ENCODE measurements at places on chromosomes 12 and 14.

DNA sequence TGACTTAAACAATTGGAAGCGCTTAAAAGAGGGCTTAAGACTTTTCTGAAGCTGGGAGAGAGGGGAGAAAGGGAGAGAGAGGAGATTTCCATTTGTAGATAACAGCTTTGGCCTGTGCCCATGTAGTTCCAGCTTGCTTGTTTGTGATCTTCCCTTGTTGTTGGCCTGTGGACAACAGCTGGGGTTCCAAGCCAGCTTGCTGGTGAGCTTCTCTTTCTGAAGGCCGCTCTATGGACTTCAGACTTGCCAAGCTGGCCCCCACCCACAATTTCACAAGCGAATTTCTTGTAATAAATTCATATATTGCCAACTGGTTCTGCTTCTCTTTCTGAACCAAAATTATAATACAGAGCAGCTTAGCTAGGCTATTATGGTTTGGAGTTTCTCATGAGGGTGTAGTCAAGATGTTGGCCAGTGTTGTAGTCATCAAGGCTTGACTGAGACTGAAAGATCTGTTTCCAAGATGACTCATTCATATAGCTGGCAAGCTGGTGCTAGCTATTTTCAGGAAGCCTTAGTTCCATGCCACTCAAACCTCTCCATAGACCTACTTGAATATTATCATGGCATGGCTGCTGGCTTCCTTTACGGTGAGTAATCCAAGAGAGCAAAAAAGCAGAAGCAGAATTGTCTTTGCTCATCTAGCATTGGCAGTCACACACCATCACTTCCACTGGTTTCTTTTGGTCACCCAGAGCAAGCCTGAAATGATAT, 89.4 kb downstream of the ATP23 start:
- peak; percentile 64 for DNase-seq

GRCh38 chr12:4987076-4988046, 56.3 kb upstream of the KCNA5 start:
- no peak for DNase-seq

- DNase-seq = no peak
Measured at GRCh38 chr12:126726481-126727217, 1540.3 kb upstream of the TMEM132C start.

- DNase-seq = peak; percentile 26
Measured at GRCh38 chr12:4356041-4356327, 23.5 kb downstream of the FGF23 start.

- no peak for DNase-seq
Measured at GRCh38 chr14:21526672-21527317, 649 bp upstream of the SALL2 start.

DNA sequence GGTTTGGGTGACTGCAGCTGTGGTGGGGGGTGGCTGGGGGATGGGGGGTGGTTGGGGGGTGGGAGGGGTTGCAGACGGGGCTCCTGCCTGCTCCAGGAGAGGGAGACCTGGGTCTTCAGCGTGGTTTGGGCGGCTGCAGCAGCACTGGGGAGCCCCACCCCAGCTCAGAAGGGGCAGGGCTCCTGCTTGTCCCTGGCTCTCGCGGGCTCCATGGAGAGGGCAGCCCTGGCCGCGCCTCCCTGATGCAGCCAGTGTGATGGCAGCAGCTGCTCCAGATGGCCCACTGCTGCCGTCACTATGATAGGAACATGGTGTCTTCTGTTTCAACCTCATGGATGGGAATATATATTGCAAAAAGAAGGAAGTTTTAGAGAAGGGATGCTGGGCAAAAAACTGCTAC, 22.9 kb downstream of the TRHDE start:
- peak; percentile 36 for DNase-seq

- no peak for DNase-seq
Measured at GRCh38 chr12:3230758-3231375, 153.7 kb downstream of the TSPAN9 start.

DNA sequence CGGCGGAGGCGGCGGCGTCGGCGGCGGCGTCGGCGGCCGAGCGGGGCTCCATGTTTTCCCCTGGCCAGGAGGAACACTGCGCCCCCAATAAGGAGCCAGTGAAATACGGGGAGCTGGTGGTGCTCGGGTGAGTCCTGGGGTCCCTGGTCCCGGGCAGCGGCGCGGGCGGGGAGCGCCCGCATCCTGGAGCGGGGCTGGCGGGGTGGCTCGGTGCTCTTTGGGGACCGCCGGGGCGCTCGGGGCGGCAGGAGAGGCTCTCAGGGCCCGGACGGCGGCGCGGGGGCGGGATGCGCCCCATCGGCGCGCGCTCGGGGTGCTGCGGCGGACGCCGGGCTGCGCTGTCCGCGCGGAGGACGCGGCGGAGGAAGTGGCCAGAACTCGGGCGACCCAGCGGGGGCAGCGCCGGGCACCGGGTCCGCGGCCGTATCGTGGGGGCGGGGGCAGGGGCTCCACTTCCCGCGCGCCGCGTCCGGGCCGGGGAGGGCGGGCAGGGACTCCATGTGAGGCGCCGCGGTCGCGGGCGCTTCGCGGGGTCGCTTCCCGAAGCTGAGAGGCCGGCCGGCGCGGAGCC, 485 bp downstream of the PELI2 start:
- peak; percentile 34 for DNase-seq

GRCh38 chr12:84336231-84336630, 576.4 kb downstream of the SLC6A15 start:
- DNase-seq = no peak

GRCh38 chr12:89243771-89244170, 108.5 kb downstream of the DUSP6 start:
- DNase-seq = no peak

DNA sequence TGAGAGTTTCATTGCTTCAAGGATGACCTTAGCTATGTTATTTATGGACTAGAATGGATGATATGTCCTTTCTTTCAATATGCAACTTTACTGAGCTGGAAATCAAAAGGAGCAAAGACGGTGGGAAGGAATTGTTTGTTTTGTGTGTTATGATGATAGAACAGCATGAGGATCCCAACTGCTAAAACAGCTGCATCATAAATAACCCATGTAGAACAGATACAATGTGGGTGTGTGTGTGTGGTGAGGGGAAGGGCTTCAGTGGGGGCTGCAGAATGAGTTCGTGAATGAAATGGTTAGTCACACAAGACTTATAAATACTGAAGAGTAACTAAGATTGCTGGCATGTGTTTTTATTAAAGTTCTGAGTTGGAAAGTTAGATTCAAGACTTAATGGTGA, 80.1 kb downstream of the DACT1 start:
- DNase-seq = no peak

- DNase-seq = no peak
Measured at GRCh38 chr14:35558680-35559079, 24.7 kb downstream of the INSM2 start.

DNA sequence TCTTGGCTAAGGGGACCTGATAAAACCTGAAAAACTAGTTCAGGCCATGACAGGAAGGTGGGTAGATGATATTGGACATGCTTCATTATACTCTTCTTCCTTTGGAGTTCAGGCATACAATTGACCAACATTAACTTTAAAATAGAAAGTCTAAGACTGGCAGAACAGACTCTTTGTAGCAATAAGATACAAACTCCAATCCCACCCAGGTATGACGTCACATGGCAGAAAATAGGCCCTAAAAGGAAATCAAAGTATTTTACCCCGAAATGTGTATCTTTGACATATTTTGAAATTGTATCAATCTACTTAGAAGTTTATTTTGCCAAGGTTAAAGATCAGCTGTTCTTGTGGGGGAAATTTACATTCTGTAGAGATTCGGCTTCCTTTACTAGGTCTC, 198.1 kb upstream of the LRIG3 start:
- DNase-seq = no peak

- DNase-seq = no peak
Measured at GRCh38 chr12:41604830-41605229, 416.7 kb downstream of the PDZRN4 start.

DNA sequence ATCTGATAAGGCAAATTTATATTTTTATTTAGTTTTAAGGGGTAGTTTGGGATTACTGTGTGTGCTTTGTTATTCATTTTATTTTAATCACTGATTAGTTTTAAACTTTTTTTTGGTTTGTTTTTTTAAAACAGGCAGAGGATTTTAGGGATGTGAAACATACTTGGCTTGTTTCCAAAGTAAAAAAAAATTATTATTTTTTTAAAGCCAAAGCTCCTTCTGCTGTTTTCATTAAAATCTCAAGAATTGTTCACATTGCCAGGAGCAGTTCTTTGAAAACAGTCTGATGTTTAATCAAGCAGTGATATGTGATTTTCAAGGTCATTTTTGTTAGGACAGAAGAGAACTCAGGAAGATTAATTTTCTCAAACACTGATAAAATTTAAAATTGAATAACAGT, 11.2 kb downstream of the TTC8 start:
- no peak for DNase-seq

DNA sequence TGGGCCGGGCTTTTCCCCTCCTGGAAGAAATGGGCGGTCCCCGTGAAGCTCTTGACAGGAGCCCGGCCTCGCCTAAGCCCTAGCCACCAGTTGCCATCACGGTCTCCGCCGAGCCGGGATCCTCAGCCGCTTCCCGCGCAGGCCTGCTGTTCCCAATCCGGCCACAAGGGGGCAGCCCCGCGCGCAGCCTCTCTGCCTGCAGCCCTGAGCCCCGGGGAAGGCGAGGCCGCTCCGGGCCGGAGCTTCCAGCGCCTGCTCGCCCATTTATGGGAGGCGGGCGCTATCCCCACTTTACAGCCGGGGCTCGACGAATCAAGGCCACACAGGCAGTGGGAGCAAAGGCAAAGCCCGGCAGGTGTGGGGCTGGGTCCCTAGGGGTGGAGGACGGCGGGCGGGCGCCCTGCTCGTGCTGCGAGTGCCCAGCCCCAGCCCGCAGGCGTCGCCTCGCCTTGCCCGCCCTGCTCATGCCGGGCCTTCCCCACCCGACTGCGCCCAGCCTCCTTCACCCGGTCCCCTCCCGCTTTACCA, 61.5 kb downstream of the LGMN start:
- DNase-seq = peak; percentile 78

DNA sequence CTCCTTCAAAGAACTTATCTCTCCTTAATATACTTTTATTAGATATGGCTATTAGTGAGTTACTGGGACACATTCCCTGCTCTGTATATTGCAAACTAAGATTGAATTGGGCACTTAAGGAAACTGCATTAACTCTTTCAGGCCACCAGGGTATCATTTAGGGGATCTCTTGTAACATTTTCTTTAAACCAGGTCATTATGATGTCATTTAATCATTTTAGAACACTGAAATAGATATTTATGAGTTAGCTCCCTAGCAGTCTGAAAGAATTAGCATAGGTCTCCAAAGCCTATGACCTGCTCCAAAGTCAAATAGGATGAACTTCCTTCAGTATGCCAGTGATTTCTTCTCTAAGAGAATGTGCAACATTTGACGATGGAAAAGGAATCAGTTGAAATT, 506.9 kb downstream of the FOXG1 start:
- DNase-seq = no peak

DNA sequence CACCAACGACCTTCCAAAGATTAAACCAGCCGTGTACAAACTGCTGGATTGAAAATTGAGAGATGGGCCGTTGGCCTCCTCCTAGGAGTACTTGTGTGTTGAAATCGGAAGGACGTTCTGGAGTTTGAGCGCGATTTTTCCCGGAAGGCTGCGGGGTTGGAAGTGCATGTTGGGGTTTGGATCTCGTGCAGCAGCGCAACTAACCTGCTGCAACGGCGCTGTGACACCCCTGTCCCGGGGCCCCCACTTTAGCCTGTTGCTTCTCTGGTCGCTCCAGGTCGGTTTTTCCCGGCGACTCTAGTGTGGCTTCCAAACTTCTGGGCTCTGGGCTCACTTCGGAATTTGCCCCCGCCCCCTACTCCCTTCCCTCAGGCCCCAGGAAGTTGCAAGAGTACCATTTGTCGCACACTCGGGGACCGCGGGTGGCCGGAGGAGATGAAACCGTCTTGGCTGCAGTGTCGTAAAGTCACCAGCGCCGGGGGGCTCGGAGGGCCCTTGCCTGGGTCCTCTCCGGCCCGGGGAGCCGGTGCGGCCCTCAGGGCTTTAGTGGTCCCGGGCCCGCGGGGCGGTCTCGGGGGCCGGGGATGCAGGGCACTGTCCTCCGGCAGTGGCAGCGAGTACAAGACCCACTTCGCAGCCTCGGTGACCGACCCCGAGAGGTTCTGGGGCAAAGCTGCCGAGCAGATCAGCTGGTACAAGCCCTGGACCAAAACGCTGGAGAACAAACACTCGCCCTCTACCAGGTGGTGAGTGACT, at the start of gene ACSS3:
Gene ACSS3, plus strand, starts transcription at position 394 of the 756 bp plus-strand sequence. Its CDS starts 42 bp downstream, at position 436.
- peak; percentile 44 for DNase-seq

GRCh38 chr12:109421355-109422087, 55.6 kb downstream of the KCTD10 start:
- peak; percentile 34 for DNase-seq

- peak; percentile 51 for DNase-seq
Measured at GRCh38 chr14:25007832-25008231, 42.1 kb downstream of the STXBP6 start.

GRCh38 chr12:123829561-123829960, 67.5 kb downstream of the DNAH10 start:
- DNase-seq = peak; percentile 7

- DNase-seq = no peak
Measured at GRCh38 chr12:42865282-42865681, 275.7 kb upstream of the PRICKLE1 start.

GRCh38 chr12:70933133-70933532, 12.6 kb upstream of the PTPRR start:
- no peak for DNase-seq

- no peak for DNase-seq
Measured at GRCh38 chr12:131012279-131013069, 58.8 kb downstream of the ADGRD1 start.

DNA sequence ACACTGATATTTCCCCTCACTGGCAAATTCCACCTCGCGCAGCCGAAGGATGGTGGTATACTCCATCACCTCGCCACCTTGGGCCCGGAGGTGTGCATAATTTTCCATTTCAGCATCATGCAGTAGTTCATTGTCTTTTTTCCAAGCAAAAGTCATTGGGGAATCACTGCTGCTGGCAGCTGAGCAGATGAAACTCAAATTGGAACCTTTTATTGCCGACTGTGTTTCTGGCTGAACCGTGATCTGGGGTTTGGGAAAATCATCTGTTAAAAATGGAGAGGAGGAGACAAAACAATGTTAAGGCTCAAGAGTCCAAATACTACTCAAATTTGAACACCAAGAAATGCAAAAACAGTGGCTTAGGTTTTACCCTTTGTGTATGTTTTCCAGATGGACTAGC, 39.7 kb downstream of the LRIG3 start:
- DNase-seq = no peak

DNA sequence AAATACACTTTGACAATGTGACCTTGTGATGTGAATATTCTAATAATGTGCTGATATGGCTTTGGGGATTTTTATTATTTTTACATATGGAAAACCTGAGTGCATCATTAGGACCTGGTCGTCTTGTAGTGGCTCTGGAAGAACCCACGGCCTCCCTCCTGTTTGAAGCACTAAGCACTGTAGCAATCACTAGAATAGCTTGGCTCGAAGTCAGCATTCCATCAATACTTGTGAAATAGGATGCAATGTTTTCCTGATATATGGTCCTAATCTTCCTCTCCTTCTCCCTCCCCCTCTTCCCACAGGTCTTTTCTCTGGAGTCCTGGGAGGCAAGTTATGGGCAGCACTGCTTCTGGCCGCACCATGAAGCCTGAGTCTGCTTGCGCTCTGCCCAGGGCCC, 71.9 kb downstream of the NRXN3 start:
- DNase-seq = no peak

Data from EL (cell line).